T-helper 2 cell (primary cell): ENCODE measurements at places on chromosomes 11 and 22.

DNA sequence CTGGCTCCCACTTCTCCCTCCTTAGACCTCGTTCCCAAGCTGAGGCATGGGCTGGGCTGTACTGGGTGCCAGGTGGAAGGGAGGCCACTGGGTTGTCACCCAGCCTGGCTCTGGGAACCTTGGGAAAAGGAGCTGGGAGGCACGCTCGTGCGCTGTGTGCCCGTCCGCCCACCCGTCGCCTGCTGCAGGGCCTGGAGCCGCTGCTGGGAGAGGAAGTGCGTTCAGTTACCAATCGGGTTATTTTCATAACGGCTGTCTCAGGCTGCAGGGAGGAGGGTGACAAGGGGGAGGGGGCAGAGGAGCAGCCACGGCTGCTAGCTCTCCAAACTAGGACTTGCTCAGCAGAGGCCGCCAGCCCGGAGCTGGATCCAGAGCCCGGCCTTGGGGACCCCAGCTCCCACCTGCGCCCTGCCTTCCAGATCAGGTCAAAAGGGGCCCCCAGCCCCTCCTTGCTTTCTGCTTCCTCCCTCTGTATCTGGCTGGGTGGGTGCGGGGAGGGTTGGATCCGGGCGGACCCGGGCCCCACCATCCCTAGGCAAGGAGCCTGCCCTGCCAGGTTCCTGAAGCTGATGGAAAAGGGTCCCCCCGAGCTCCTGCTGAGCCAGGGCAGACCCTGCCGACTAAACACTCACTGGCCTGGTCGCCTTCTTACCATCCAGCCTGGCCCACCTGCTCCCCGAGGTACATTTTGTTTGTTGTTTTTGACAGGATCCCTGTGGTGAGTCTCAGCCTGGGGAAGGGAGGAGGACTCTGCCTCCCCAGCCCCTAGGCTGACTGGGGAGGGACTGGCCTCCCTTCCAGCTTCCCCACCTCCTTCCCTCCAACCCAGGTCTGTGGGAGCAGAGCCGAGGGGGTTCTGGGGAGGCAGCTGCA is 14.3 kb downstream of the DGKZ start:
- peak; percentile 44 for DNase-seq

DNA sequence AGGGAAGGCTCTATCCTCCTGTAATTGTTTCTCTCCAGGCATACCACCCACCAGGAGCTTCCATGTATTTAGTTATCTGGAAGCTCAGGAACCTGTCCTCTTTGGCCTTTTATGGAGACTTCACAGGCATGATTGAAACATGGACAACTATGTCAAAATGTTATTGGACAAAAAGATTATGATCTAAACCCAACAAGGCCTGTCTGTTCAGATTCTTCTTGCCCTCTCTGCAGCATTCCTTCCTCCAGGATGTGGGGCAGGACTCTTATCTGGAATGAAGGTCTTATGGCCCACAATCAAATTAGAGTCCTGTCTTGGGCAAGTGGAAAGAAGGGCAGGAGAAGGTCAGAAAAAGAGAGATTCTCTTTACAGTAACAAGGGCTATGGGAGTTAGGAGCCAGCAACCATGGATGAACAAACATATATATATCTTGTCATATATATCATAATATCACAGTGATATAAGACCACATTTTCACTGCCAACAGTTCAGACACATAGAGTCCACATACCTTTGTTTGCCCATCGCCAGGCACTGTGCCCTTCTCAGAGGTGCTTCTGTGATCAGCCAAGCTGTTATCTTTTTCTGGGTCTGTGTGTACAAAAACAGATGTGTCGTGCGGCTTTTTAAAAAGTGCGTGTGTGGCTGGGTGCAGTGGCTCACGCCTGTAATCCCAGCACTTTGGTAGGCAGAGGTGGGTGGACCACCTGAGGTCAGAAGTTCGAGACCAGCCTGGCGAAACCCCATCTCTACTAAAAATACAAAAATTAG is 42.5 kb upstream of the SUSD2 start:
- no peak for DNase-seq

DNA sequence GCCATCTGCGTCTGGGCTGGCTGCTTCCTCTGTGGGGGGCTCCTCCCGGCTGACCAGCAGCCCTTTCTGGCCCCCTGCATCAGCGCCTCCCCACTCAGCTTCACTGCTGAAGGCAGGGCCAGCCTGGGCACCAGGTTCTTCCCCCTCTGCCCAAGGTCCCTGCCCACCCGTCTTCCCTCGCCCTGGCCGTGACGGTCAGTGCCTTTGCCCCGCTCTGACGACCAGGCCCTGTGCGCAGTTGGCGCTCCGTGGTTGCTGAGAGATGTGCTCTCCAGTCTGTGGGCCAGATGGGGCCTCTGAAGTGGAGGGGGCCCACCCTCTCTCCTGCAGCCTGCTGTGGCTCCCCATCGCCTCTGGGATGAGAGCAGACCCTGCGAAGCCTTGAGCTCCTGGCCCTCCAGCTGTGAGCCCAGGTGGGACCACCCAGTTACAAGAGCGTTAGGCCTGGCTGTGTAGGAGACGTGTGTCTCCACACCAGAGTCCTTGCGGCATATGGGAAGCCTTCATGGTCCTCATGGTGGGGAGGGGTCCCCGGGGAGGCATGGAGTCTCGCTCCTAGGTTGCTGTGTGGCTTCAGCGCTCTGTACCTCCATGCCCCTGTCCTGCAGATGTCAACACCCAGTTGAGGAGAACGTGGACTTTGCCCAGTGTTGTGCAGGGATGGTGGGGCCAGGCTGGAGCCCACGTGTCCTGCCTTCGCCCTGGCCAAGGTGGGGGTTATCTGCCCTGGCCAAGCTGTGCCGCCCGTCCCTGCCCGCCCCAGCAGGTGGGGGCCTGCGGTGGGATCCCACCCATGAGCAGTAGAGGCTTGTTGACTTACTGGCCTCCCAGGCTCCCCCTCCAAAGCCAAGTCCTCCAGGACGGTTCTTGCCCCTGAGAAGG is 14.2 kb downstream of the LRP5 start:
- DNase-seq, result no peak

- DNase-seq, result no peak
Observed at GRCh38 chr11:637333-637592, 194 bp downstream of the DRD4 start.

DNA sequence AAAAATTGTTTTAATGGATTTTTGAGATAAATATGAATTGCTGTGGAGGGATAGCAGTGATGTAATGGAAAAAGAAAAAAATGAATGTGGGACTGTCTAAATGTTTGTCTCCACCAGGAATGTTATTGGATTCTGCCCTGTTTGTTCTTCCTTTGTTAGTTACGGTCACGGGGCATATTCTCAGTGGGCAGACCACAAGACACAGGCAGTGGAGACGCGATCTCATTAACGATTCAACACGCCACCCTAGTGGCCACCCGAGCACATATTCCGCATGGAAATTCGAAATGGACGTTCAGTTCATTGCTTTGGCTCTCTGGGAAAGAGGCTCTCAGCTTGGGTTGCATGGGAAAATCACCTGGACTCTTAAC is 151.8 kb upstream of the TTC12 start:
- DNase-seq, result no peak

- peak; percentile 73 for DNase-seq
Observed at GRCh38 chr22:20130731-20131596, 640 bp upstream of the ZDHHC8 start.

GRCh38 chr11:130808541-130808940 is 107.7 kb downstream of the SNX19 start:
- DNase-seq, result no peak

DNA sequence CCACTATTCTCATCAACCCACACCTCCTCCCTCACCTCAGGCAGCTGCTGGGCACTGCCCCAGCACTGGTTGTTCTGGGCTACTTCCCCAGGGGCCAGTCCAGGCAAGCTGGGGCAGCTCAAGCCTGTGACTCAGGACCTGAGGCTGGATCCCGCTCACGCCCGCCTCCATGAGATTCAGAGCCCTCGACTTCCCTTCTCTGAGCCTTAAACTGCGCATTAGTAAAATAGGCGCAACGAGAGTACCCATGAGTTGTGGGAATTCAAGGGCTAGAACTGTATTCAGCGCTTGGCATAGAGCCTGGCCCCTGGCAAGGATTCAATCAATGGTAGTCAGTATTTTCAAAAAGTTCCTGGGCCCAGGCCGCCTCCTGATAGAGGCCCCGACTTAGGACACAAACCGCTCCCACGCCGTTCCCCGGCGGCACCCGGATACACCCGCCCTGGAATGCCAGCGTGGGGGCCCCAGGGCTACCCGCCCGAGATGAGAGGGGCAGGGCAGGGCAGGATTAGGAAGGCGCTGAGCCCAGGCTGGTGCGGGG is 723 bp upstream of the CD82 start:
- no peak for DNase-seq

GRCh38 chr11:64520013-64520412 is 71.0 kb upstream of the SLC22A12 start:
- no peak for DNase-seq

DNA sequence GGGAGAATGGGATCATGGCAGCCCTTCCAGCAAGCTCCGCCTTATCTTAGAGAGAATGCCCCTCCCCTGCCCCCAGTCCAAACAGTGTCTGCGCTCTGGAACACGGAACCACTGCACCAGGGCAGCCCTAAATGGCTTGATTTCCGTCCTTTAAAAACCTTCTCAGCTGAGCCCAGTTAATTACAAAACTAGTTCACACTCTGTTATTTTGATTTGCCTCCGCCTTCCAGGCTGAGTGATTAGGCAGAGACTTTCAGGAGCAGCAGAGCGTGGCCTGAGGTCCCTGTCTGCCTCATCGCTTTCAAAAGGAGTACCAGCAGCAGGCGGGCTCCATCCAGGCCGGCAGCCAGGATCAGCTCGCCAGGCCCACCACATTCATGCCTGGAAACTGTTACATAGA is 313.0 kb downstream of the BRD1 start:
- DNase-seq, result no peak

GRCh38 chr11:57266157-57266556 is 29.1 kb upstream of the APLNR start:
- DNase-seq, result no peak

GRCh38 chr22:27399161-27399560 is 402.4 kb downstream of the MN1 start:
- DNase-seq, result no peak

- DNase-seq, result no peak
Observed at GRCh38 chr11:116870054-116870453, 32.6 kb upstream of the APOA1 start.

DNA sequence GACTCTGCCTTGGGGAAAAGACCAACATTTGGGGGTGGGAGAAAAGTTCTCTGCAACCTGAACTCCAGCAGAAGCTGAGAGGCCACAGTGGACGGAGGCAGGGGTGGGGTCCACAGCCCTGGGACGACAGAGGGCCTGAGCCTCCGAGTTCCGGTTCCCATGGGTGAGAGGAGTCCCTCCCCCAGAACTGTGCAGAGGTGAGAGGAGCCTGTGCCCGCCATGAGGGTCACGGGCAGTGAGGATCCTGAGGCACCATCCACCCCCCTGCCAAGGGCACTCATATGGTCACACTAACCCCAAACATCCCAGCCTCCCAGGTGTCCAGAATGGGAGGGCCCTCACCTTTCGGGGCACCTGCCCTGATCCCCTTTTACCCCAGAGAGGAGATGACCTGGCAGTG is 30.5 kb downstream of the KIAA0930 start:
- DNase-seq, result no peak

DNA sequence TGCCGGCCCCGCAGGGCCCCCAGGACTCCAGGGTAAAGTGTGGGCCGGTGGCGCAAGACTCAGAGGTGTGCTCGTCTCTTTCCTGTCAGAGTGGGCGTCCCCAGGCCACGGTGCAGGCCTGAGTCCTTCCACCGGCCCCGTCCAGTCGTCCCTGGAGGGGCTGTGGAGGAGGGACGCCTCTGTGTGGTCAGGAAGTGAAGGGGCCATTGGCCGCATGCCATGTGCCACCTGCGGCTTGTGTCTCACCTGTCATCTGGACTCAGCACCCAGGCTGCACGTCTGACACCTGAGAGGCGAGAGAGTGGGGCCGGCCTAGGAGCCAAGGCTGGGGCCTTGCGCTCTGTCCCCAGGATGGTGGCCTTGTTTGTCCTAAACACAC is 25.2 kb downstream of the MUC6 start:
- no peak for DNase-seq

DNA sequence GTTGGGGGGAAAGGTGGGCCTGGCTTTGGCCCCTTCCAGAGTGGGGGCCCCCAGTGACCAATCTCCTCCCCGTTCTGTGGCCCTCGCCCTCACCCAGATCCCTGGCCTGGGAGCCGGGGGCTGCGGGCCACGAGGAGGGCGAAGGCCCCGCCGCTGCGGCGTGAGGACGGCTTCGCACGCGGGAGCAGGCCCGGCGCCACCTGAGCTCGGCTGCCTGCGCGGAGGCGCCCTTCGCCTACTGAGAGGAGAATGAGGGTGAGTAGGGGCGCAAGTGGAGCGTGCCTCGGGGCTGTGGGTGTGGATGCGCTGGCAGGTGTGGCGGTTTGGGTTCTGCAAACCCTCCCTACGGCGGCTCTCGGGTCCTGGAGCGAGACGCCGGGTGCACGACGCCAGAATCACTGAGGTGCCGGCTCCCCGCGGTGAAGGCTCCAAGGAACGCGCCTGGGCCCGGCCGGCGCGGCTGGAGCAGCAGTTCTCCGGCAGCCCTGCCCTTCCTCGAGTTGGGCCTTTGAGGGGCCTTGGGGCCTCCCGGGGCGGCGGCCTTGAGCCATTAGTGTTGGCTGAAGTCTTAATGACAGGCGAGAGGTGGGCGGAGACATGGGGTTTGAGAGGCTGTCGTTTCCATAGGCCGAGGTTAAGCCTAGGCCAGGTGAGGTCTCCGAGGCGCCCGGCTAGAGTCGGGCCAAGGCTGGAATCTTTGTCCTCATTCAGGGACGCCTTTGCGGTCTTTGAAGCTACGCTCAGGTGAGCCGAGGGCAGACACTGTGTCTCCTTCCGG is 65.3 kb downstream of the CTTN start:
- DNase-seq, result no peak

- no peak for DNase-seq
Observed at GRCh38 chr22:43269246-43269645, 73.9 kb downstream of the SCUBE1 start.

- DNase-seq, result no peak
Observed at GRCh38 chr11:68546555-68546954, 86.0 kb downstream of the PPP6R3 start.

DNA sequence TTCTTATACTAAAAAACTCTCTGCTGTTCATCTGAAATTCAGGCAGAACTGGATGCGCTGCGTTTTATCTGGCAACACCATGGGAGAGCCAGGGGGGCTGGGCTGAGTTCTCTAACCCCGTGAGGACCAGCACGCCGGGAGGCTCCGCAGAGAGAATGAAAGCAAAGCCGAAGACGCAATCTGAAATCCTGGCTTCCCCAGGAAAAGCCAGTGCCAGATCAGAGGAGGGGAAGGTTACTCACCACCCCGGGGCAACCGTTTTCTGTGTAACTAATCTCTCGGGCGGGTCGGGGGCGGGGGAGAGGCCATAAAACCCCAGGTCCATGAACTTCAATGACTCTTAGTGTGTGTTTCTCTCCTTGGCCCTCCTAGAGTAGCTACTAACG is 99.4 kb downstream of the SHANK2 start:
- no peak for DNase-seq

DNA sequence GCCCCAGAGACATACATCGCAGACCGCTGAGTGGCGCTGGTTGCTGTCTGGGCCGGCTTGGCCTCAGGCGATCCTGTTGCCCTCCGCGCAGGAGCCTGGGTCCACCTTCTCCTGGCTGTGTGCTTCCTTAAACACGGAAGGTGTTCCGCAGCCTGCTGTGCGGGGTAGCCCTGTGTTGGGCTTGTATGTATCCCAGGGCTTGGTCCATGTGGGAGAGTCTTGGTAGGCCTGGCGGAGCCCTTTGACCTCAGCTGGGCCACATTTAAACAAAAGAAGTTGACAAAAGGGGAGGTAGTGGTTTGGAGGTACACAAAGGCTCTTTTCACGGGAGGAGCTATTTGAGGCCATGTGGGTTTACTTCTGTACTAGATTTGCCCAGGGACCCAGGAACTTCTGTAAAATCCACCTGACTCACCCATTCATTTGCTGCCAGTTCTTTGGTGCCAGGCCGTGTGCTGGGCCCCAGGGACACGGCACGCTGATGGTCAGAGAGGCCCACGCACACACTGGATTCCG is 11.0 kb upstream of the GRAMD4 start:
- no peak for DNase-seq
